NCI-H226 (cell line): ENCODE measurements at places on chromosomes 13 and 19.
A peak's percentile ranks its signal among the peaks of the same experiment; 100 is the strongest.

DNA sequence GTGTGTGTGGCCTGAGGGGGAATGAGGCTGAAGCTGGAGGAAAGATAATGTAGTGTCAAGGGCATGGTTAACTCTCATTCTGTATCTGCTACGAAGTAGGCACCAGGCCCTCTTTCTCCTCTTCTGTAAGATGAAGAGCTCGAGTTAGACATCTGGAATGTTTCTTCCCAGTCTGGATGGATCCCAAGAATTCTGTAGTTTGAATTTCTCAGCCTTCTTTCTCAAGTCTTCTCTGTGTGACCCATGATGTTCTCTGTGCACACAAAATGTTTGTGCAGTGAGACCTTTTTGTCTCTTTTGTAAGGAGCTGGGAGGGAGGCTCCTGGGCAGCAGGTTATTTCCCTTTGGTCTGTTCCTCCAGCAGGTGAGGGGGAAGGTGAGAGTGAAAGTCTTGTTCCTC, 13.7 kb downstream of the FGF9 start:
- DNase-seq: peak; percentile 29

DNA sequence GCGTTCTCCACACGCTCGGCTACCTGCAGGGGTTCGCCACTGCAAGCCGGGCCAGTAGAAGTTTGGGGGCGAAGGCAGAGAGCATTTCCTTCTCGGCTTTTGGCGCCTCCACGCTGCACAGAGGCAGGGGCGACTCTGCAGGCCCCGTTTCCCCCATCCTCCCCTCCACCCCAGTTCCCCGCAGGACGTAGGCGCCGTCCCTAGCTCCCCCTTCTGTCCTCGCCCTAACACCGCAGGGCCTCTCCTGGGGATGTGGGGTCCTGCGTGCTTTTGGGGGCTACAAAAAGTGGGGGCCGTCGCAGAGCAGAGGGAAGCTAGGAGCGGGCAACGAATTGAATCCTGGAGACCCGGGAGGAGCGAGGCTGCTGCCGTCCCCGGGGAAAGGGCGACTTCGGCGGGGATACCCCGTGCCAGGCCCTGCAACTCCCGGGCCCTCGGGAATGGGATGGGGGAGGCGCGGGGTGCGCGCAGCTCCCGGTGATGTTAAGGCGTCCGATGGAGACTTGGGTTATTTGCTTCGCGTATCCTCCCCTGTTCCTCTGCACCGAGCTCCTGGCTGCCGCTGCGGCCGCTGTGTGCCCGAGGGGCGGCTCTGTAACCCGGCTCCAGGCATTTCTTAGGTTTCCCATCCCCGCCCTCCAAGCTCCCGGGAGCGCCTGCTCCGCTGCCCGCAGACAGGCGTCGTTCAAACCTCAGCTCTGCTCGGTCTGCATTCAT, 255.9 kb upstream of the SOX21 start:
- DNase-seq: peak; percentile 2

GRCh38 chr13:31072041-31072440, 89.7 kb downstream of the HSPH1 start:
- DNase-seq: no peak

GRCh38 chr13:111328574-111329410, 8.3 kb downstream of the TEX29 start:
- no peak for DNase-seq

DNA sequence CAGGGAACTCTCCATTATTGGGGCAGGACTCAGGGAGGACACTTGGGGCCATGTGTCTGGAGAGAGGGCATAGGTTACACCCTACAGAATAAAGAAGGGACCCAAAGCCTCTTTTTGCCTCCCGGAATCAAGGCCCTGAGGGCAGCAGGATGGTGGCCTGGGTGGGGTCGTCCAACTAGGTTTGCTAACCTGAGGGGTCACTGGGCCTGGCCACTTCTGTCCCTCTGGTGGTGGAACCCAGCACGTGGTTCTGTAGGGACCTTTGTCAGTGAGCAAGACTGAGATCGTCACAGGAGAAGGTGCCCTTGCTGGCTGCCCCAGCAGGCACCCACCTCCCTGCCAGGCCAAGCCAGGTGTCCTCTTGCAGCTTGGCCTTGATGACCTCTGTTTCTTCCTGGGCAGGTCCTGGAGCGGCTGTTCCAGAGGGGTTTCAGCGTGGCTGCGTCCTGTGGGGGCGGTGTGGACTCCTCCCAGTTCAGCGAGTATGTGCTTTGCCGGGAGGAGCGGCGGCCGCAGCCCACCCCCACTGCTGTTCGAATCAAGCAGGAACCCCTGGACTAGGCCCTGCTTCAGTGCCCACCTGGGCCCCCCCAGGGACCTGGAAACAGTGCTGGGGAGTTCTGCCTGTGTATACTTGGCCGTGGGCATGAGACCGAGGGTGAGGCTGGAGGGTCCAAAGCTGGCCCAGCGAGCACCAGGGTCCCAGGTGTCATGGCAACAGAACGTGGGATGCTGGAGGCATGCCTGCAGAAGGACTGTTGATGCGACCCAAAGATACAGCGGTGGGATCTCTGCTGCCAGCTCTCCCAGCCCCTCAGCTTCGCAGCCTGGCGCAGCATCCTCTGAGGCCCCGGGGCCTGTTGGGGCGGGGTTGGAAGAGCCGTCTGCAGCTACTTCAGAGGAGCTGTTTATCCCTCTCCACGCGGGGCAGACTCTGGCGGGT, 16.0 kb downstream of the KCTD15 start:
- no peak for DNase-seq

DNA sequence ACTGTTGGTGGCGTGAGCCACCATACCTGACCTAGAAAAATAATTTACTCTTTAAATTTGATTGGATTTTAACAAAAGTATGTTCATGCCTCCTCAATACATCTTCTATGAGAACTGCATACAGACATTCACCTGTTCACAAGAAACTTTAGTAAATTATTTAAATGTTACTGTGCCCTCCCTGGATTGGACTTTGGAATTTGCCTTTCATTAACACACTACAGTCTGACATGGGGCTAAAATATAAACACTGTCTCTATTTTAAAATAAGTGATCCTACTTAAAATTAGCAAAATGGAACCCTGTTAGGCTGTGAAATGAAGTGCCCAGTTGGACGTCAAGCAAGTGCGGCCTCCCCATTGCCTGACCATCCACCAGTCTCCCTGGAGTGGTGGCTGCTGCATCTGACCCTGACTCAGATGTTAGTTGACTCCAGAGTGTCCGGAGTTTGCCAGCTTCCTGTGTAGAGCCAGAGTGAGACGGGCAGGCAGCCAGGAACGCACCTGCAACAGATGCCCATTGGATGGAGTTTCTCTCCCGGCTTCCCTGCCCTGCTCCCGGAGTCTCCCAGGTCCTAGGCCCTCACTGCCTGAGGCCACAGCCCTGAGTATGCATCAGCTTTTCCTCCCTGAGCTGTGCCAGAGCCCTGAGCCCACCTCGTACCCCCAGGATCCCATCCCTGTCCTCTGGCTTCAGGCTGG, 45.9 kb upstream of the ATP11A start:
- DNase-seq: no peak

- no peak for DNase-seq
Observed at GRCh38 chr19:31874313-31874712, 471.1 kb upstream of the ZNF507 start.

DNA sequence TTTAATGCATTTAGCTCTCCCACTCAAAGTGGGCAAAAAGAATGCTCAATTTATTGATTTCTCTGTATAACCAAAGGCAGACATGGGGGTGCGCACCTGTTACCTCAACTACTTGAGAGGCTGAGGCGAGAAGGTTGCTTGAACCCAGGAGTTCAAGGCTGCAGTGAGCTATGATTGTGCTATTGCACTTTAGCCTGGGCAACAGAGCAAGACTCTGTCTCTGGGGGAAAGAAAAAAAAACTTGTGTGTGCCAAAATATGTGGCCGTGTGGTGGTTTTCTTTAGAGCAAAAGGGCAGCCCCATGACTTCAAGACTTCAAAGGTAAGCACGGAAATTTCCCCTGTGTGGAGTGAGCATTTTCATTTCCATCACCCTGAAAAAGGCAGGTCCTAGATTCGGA, 81.9 kb downstream of the IPO5 start:
- no peak for DNase-seq

GRCh38 chr13:45055198-45055901, 65.0 kb upstream of the GTF2F2 start:
- DNase-seq: peak; percentile 94

DNA sequence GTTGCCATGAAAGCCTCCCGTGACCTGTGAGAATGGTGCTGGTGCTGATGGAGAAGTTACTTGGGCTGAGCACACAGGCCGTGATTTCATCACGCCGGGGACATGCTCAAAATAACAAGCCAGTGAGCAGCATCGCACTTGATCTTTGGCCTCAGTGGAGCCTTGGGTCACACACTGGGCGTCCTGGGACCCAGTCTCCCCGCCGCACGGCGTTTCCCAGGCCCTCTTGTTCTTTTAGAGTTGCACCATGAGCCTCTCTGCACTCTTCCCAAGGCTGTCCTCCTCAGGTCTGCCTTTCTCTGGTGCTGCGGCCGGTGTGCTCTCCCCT, 9.5 kb upstream of the NDUFS7 start:
- DNase-seq: no peak

GRCh38 chr19:18287836-18288772, 6.7 kb upstream of the JUND start:
- no peak for DNase-seq

DNA sequence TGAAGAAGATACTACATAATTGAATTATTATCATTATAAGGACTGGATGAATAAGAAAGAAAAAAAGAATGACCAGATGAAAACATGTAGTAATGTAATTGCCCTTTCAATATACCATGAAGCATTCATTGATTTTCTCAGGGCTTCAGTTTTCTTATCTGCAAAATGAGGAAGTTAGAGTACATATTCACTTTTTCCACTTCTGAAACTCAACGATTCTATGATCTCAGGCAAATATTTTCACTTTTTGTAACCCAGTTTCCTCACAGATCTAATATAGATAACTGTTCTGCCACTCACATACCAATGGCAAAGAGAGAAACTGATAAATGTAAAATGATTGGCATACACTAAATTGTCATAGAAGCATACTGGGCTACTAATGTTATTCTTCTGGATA, 856.6 kb upstream of the KLHL1 start:
- DNase-seq: no peak

- no peak for DNase-seq
Observed at GRCh38 chr13:96527497-96527896, 437.6 kb downstream of the HS6ST3 start.

DNA sequence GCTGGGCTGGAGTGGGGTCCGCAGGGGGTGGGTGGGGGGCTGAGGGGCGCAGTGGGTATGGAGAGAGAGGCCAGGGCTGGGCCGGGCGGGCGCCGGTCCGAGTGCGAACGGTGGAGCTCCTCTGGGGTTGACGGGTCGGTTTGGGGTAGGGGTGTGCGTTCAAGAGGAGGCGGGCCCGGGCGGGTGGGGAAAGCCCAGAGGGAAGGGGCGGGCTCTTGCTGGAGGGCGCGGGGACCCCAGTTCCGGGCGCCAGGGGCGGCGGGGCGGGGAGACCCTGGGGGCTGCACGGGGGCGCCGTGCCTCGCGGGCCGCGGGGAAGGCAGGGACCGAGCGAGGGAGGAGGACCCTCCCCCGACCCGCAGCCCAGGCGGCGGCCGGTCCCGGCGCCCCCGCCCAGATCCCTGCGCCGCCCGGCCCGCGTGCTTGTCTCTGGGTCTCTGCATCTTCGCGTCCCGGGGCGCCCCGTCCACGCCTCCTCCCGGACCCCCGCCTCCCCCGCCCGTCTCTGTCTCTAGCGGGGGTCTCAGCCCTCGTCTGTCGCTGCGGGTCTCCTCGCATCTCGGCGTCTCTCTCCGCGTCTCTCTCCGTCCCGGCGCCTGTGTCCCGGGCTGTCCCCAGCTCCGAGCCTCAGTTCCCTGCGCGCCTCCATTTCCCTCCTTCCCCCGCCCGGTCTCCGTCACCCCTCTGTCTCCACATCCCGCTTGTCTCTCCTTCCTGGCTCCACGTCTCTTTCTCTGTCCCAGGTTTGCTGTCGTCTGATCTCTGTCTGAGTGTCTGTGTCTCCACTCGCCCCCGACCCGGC, 8.3 kb upstream of the SHISA7 start:
- DNase-seq: no peak

DNA sequence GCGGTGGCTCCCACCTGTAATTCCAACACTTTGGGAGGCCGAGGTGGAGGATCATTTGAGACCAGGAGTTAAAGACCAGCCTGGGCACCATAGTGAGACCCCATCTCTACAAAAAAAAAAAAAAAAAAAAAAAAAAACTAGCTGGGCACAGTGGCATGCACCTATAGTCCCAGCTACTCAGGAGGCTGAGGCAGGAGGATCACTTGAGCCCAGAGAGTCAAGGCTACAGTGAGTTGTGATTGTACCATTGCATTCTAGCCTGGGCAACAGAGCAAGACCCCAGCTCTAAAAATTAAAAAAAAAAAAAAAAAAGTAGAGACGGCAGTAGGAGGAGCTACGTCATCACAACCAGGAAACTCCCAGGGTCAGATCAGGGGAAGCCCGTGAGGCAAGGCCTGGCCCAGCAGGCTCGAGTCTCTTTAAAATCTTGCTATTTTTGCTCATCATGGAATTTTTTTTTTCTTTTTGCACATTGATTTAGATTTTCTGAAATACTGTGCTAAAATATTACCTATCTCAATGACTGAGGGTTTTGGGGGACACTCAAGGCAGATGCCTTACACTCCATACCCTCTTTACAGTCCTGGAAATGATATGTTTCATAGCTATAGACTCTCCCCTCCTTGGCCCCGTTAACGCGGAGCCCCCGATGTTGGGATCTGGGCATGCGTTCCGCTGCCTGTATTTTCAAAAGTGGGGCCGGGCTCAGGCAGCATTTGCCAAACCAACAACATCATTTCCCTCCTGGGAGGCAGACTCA, 44.4 kb upstream of the USE1 start:
- no peak for DNase-seq

- no peak for DNase-seq
Observed at GRCh38 chr13:23610966-23611491, 40.8 kb downstream of the TNFRSF19 start.

- no peak for DNase-seq
Observed at GRCh38 chr13:41641429-41641828, 184.1 kb downstream of the RGCC start.

GRCh38 chr19:51026554-51026831, at the start of gene KLK11:
KLK11 (minus strand) TSS chr19:51026616; CDS start chr19:51025631, 985 bp downstream.
- DNase-seq: peak; percentile 81

DNA sequence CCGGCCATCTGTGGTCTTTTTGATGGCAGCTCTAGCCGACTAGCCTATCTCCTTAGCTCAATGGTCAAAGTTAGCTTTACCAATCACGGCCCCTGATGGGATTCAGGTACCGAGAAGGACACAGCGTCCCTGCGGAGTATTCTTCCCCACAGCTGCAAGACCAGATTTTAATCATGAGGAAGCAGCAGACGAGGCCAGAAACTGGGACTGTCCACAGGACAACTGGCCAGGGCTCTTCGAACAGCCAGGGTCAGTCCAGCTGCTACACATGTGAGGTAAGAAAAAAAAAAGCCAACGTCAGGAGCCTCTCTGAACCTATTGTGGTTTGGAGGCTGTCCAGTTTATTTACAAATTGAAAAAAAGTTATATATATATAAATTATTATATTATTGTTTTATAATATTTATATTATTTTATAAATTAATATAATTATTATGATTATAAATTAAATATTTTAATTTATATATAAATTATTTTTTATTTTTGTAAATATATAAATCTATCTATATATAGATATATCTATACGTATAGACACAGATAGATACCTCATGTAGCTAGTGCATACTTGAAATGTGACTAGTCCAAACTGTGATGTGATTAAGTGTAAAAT, 10.8 kb downstream of the RINL start:
- no peak for DNase-seq
